ENCODE measurements at places on chromosomes 12 and 14. TPM values are rescaled to one million over a fixed set of nuclear protein-coding genes. Genes with fewer than 3 reads are reported as not detected.

UNC79 gene
- 0.05 TPM for total RNA-seq

DNA sequence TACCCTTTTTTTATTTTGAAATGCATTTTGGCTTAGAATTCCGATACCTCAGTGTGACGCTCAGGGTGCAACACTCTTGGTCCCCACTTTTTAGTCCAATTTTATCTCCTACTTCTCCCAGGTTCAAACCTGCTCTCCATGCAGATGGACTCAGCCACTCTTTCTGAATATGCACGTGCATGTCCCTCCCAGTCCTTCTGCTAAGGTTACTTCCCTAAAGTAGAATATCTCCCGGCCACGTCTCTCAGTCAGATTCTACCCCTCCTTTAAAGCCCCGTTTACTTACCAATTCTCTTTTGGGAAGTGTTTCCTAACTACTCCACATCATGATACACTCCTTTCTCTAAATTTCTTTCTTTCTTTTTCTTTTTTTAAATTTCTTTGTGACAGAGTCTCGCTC is 15.5 kb upstream of the PARP11 start:
- no peak for DNase-seq
- H3K27me3 ChIP-seq = no peaks in the 10 kb centered on the region
- no peak overlapping the region for H3K27ac ChIP-seq
- H3K36me3 ChIP-seq = no peaks in the 10 kb centered on the region
- no peak overlapping the region for H3K4me3 ChIP-seq

DNA sequence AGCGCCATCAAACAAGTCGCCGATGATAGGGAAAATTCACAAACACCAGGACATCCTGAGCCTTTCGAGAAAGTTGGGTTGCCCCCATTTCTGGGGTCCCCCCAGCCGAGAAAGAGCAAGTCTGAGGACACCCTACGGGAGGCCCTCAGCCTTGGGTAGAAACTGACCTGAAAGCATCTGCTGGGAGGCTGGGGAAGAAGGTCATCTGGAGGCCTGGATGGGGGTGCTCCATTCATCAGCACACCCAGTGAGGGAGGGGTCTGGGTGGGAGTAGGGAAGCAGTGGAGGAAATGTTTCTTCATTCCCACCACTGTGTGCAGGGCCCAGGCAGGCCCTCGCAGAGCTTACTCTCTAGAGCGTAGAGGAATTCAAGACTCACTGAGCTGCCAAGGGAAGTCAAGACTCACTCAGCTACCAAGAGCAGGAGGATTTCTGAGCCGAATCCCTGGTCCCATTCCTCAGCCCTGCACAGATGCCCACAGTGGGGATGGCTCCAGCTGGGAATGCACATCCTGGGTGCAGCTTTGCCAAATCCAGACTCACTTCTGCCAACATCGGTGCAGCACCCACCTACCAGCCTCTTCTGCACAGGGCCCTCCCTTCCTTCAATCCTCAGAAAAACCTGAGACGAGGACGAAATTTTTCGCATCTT is 38.1 kb downstream of the DIO3 start:
- H3K36me3 ChIP-seq = no peaks in the 10 kb centered on the region
- no peaks in the 10 kb centered on the region for H3K27me3 ChIP-seq
- no peak overlapping the region for H3K27ac ChIP-seq
- no peak overlapping the region for H3K4me3 ChIP-seq
- peaks cover 28% of the 10 kb centered on the region for H3K4me1 ChIP-seq

- H3K4me1 ChIP-seq = no peaks in the 10 kb centered on the region
- no peak overlapping the region for H3K27ac ChIP-seq
- H3K4me3 ChIP-seq = no peak overlapping the region
- H3K36me3 ChIP-seq = no peaks in the 10 kb centered on the region
Measured at GRCh38 chr14:98754343-98755020, 517.5 kb downstream of the BCL11B start.

DNA sequence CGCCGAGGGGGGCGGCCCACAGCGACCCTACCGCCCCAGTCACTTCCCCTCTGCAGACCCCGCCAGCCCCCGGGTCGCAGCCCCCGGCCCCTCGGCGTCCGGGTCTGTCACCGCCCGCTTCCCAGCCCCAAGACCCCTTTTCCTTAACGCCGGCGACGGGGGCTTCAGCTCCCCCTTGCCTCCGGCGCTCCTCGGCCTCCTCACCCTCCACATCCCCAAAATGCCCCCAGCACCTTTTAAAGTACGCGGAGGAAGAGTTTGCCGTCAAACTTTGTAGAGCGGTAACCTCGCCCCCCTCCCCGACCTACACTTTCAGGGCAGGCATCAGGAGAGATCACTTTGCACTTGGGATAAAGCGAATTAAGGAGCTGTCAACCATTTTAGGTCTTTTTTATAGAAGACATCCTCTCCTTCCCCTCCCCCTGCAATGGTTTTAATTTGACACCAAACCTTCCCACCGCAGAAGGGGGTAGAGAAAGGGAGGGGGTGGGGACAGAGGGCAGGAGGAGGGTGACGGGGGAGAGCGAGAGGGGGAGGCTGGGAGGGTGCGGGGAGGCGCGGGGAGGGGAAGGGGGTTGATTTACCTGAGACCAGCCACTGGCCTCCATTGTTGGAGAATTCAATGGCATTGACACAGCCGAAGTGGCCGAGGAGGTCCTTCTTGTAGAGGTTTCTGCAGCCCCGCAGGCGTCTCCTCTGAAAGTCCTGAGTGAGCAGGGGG is 578 bp downstream of the DCAF5 start:
- peak overlapping the region; percentile 91 for H3K27ac ChIP-seq
- H3K36me3 ChIP-seq = peaks cover 18% of the 10 kb centered on the region
- no peak for DNase-seq
- peaks cover 12% of the 10 kb centered on the region for H3K4me1 ChIP-seq
